ENCODE measurements at places on chromosomes 3 and 15.

GRCh38 chr3:16658004-16658924 is 53.0 kb upstream of the DAZL start:
- no peak for DNase-seq

- no peak for DNase-seq
These were observed 5.2 kb downstream of the SOX2 start for GRCh38 chr3:181716966-181717365.

- no peak for DNase-seq
These were observed 67.9 kb downstream of the CRTC3 start for GRCh38 chr15:90597577-90597976.

GRCh38 chr3:7062714-7063113 is 201.8 kb downstream of the GRM7 start:
- no peak for DNase-seq

DNA sequence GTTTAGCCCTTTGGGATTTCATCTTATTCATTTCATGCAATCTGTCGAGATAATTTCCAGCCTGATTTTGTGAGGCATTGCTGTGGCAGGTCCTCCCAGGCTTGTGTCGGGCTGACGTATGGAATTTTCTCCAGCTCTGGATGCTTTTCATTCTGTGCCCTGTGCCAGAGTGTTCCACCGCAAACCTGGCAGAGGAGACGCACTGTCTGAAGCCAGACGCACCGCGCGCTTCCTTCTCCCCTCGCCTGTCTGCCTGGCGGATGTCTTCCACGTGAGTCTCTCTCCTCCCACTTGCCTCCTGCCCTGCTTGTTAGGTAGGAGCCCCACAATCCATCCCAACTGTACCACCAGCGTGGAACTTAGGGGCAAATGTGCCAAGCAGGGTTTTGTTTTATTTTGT is 20.1 kb upstream of the GLCE start:
- no peak for DNase-seq

GRCh38 chr15:82710926-82711490 is 1.3 kb upstream of the AP3B2 start:
- no peak for DNase-seq

DNA sequence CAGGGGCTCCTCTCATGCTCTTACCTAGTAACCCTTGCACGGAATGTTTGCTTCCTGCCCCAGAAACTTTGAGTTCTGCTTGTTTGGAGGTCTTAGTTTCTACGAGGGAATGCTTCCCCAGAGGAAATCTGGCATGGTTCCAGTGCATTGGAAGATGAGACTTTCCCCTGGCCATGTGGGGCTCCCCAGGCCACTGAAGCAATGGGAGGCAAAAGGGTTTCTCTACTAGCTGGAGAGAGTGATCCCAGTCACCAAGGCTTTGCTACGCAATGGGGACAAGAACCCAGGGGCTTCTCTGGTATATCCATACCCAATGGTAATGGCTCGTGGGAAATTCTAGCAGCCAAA is 44.2 kb upstream of the RPL32 start:
- DNase-seq: no peak

DNA sequence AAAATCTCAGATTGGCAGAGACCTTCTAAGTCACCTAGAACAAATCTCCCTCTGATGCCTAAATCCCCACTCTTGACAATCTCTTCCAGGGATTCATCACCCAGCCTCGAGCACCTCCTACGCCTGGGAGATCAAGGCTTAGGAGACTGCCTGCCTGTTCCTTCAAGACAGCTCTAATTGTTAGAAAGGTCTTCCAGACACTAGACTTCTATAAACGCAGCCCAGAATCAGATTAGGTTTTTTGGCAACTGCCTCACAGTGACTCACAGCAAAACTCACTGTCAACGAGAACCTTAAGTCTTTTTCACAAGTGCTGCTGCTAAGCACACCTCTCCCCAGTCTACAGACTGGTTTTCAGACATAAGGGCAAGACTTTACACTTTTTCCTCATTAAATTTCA is 23.1 kb downstream of the SRGAP3 start:
- DNase-seq: no peak

DNA sequence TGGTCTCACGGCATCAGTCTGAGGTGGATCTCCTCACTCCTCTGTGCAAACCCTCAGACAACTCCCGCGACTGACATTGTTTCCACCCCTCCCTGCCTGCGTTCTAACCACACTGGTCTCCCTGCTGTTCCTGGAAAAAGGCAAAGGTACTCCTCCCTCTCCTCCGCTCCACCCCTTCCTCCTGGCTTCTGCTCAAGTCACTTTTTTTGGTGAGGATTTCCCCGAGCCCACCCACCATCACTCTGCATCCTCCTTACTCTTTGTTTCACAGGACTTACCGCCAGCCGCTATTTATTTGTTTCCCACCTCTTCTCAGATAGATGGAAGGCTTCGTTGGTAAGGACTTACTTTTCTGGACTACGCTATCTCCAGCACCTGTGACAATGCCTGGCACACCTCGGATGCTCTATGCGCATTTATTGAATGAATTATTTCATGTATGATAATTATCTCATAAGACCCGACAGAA is 25.6 kb downstream of the PRR23E start:
- no peak for DNase-seq

GRCh38 chr3:125358923-125359322 is 16.2 kb downstream of the ZNF148 start:
- no peak for DNase-seq

GRCh38 chr15:70491641-70492040 is 271.7 kb downstream of the UACA start:
- DNase-seq: no peak
